Neuronal stem cell (in vitro differentiated cells): ENCODE measurements at places on chromosomes 5 and 9.
A peak's percentile ranks its signal among the peaks of the same experiment; 100 is the strongest.

GRCh38 chr5:16669776-16670175 is 53.0 kb upstream of the RETREG1 start:
- H3K27ac ChIP-seq = no peak overlapping the region
- H3K4me1 ChIP-seq = no peaks in the 10 kb centered on the region
- H3K4me3 ChIP-seq = no peak overlapping the region
- DNase-seq = no peak
- peaks cover 59% of the 10 kb centered on the region for H3K36me3 ChIP-seq

GRCh38 chr5:170532935-170533334 is 29.1 kb downstream of the KCNIP1 start:
- peaks cover 20% of the 10 kb centered on the region for H3K4me1 ChIP-seq
- no peaks in the 10 kb centered on the region for H3K27me3 ChIP-seq
- no peaks in the 10 kb centered on the region for H3K36me3 ChIP-seq
- H3K27ac ChIP-seq = peak overlapping the region; percentile 45
- peak; percentile 14 for DNase-seq

- DNase-seq = no peak
- H3K36me3 ChIP-seq = no peaks in the 10 kb centered on the region
- H3K27ac ChIP-seq = no peak overlapping the region
- H3K4me3 ChIP-seq = peak overlapping the region; percentile 10
- H3K27me3 ChIP-seq = peaks cover 64% of the 10 kb centered on the region
- H3K4me1 ChIP-seq = peaks cover 27% of the 10 kb centered on the region
Observed at GRCh38 chr5:176738637-176739250, 71.6 kb upstream of the UNC5A start.

DNA sequence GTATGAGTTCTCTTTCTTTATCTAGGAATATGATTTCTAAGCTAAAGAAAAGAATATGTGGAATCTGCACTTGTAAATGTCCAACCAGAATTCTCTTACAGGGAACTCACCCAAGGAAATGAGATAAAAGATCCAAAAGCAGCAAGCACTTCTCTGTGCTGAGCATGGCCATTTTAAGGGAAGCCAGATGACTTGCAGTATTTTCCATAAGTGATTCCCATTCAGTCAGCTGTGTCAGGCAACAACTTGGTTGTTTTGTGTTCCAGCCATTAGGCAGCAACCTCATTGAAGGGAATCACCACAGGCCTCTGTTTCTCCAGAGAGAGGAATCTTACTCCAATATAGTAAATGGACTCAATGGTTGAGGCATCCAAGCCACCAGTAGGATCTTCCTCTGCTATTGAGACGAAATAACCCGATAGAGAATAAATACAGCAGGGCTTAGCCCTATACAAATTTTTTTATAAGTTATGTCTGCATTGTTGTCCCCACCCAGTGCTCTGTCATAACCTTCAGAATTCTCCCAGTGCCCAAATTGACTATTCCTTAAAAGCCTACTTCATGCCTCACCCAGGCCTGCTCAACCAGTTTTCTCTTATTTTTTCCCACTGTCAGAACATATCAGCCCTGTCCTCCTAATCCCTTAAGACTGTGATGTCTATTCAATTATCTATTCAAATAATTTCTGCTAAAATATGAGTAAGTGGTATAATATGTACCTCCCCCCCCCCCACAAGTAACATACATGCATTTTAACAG is 236.6 kb downstream of the PJA2 start:
- no peak overlapping the region for H3K4me3 ChIP-seq
- no peaks in the 10 kb centered on the region for H3K36me3 ChIP-seq
- no peak overlapping the region for H3K27ac ChIP-seq
- DNase-seq = no peak
- no peaks in the 10 kb centered on the region for H3K27me3 ChIP-seq

DNA sequence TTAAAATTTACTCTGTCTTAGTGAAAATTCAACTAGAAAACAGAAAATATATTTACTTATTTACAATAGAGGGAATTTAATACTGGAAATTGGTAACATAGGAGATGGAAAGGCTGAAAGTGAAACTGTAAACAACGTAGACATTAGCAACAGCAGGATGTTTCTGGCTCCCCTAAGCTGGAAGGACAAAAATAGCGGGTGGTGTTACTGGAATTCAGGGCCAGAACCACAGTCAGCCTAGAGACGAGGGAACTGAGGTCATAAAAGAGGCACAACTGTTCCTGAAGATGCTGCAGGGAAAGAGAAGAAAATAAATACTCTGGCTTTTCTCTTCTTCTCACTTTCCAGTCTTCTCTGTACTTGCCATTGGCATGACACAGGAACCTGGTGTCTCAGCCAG is 80.4 kb upstream of the NIPBL start:
- DNase-seq = no peak
- peaks cover 8% of the 10 kb centered on the region for H3K27me3 ChIP-seq
- H3K4me1 ChIP-seq = no peaks in the 10 kb centered on the region
- H3K27ac ChIP-seq = no peak overlapping the region
- H3K4me3 ChIP-seq = no peak overlapping the region
- no peaks in the 10 kb centered on the region for H3K36me3 ChIP-seq

DNA sequence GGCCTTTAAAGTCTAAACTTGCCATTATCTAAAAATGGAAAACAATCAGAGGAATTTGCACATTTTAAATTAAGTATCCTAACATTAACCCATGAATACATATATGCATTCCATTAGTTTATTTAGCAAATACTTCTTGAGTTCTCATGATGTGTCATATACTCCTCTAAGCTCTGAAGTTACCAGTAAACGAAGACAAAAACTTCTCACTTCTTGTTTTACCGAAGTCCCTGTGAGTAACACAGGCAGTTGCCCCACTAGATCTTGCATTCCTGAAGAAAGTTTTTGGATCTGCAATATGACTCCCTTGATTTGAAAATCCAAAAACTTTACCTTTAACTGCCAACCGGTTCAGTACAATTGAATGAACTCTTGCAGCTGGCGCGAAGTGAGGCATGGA is 439.0 kb upstream of the MPDZ start:
- H3K4me1 ChIP-seq = no peaks in the 10 kb centered on the region
- no peak overlapping the region for H3K27ac ChIP-seq
- H3K4me3 ChIP-seq = no peak overlapping the region
- H3K36me3 ChIP-seq = no peaks in the 10 kb centered on the region
- DNase-seq = no peak

- H3K4me1 ChIP-seq = no peaks in the 10 kb centered on the region
- no peaks in the 10 kb centered on the region for H3K27me3 ChIP-seq
- no peak for DNase-seq
Observed at GRCh38 chr9:134611046-134611445, 30.6 kb upstream of the COL5A1 start.

- H3K36me3 ChIP-seq = peaks cover 6% of the 10 kb centered on the region
- no peak for DNase-seq
- H3K27ac ChIP-seq = no peak overlapping the region
- no peaks in the 10 kb centered on the region for H3K27me3 ChIP-seq
- no peaks in the 10 kb centered on the region for H3K4me1 ChIP-seq
Observed at GRCh38 chr9:127506117-127506813, 55.0 kb downstream of the LRSAM1 start.

DNA sequence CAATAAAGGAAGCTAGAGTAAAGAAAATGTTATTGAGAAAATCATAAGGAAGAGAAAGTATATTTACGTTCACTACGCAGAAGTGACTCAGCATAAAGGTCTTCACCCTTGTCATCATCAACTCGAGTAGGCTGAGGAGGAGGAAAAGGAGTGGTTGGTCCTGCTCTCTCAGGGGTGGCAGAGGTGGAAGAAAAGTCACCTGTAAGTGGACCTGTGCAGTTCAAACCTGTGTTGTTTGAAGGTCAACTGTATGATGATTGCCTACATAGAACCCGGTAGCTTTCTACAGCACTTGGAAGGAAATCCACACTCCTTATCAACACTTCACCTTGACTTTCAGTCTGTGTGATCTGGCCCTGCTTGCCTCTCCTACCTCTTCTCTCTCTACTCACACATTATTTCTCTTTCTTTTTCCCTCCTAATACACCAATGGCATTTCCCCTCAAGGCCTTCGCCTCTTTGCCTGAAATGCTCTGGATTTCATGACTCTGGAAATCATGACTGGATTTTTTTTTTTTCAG is 109.3 kb upstream of the CPEB4 start:
- H3K27me3 ChIP-seq = peaks cover 4% of the 10 kb centered on the region
- DNase-seq = no peak
- H3K4me3 ChIP-seq = no peak overlapping the region
- H3K36me3 ChIP-seq = no peaks in the 10 kb centered on the region
- no peaks in the 10 kb centered on the region for H3K4me1 ChIP-seq

GRCh38 chr5:82784521-82784920 is 292.7 kb downstream of the TMEM167A start:
- H3K4me3 ChIP-seq = no peak overlapping the region
- H3K4me1 ChIP-seq = no peaks in the 10 kb centered on the region
- H3K36me3 ChIP-seq = no peaks in the 10 kb centered on the region
- no peak for DNase-seq
